Kidney tubule cell (primary cell): ENCODE measurements at places on chromosomes 16 and 17.
A peak's percentile ranks its signal among the peaks of the same experiment; 100 is the strongest.

GRCh38 chr17:21538615-21539014 lies 153.7 kb upstream of the KCNJ18 start:
- DNase-seq = no peak

GRCh38 chr16:57518520-57518919 lies 17.9 kb downstream of the CCDC102A start:
- no peak for DNase-seq

- no peak for DNase-seq
Observed at GRCh38 chr16:60123392-60124023, 1389.4 kb upstream of the GOT2 start.

- peak; percentile 44 for DNase-seq
Observed at GRCh38 chr16:56191156-56191815, at the start of gene GNAO1. Gene GNAO1 (plus strand): TSS chr16:56191489. CDS start chr16:56192236, 747 bp downstream.

DNA sequence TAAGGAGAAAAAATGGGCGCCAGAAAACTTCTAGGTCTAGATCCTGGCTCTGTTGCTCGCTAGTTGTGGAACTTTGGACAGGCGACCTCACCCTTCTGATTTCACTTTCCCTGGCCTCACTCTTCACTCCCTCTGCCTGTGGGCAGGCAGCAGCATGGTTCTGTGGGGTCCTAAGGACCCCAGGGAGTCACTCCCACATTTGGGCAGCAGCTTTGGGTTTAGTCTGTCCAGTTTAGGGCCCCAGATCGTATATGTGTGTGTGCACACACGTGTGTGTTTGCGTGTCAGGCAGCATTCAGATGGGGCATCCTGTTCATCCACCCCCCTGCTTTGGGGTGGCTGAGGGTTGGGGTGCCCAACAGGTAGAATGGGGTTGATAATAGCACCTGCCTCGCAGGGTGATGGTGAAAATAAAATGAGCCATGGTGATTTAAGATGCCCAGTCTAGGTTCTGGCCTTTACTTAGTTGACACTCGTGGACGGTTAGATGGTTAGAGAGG lies 102.2 kb downstream of the RAB11FIP4 start:
- DNase-seq = no peak
